ENCODE measurements at places on chromosomes 13 and 19.
A peak's percentile ranks its signal among the peaks of the same experiment; 100 is the strongest.

GRCh38 chr13:44240611-44241145 lies 132.9 kb upstream of the SERP2 start:
- no peak for DNase-seq

DNA sequence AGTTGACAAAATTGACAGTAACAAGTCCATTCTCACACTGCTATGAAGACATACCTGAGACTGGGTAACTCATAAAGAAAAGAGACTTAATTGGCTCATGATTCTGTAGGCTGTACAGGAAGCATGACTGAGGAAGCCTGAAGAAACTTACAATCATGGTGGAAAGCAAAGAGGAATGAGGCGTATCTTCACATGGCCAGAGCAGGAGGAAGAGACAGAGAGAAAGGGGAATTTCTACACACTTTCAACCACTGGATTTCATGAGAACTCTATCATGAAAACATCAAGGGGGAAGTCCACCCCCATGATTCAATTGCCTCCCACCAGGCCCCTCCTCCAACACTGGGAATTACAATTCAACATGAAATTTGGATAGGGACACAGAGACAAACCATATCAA lies 758.4 kb upstream of the SLITRK1 start:
- no peak for DNase-seq

GRCh38 chr13:36166046-36166445 lies 34.9 kb upstream of the DCLK1 start:
- DNase-seq, result no peak

- DNase-seq, result no peak
These were observed 8.9 kb downstream of the CIC start for GRCh38 chr19:42277821-42278451.

DNA sequence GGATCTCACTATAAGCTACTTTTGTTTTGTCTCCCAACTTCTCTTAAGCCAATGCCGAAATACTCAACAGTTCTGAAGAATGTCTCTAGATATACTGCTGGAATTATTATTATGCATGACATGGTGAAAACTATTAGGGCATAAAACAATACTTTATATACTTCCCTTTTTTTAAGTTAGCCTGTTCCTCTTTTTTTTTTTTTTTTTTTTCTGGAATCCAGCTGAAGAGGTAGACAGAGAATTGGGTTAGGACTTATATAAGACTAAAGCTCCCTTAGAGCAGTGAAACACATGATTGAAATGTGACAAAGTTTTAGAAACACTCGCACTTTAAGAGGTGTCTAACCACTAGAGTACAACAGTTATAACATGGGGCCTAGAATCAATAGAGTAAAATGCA lies 850.9 kb upstream of the PCDH9 start:
- no peak for DNase-seq

DNA sequence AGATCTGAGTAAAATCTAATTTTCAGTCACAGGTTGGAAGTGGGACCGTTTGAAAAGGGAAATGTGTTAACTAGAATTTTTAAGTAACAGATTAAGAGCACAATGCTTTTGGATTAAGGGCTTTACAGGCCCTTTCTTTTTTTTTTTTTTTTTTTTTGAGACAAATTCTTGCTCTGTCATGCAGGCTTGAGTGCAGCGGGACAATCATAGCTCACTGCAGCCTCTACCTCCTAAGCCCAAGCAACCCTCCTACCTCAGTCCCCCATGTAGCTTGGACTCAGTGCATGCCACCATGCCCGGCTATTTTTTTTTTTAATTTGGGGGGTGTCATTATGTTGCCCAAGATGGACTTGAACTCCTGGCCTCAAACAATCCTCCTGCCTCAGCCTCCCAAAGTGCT lies 363.7 kb downstream of the LIG4 start:
- no peak for DNase-seq

DNA sequence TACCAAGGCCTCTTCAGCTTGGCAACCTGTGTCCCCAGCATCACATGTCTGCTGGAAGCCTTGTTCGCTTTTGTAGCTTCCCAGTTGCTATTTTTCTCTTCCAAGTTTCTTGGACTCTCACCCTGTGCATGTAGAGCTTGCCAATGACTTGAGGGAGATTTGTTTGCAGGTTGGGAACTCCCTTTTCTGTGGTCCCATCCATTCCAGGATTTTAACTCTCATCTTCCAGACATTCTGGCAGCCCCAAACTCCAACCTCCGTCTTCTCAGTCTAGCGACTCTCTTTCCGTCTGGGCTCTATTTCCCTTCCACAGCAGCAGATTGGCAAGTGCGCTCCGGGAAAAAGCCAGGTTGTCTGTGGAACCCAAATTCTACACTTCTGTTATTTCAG lies 9.0 kb downstream of the PLAUR start:
- no peak for DNase-seq

GRCh38 chr19:43471091-43471490 lies 5.7 kb upstream of the LYPD3 start:
- DNase-seq, result no peak

DNA sequence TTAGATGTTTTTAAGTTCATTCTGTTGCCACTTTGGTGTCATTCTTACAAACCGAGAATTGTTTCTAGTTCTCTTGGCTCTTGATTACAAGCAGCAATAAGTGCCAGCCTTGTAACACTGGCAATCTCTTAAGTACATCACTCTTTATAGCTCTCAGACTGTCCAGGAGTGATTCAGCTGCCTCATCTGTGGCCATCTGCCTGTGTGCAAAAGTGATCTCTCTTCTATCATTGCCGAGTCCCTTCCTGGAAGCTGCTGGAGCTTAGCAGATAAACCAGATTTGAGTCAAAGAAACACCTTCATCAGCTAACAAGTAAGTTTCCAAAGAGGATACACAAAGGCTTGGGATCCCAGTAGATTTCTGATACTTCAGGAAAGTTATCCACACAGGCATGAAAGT lies 23.2 kb downstream of the STOML3 start:
- no peak for DNase-seq

DNA sequence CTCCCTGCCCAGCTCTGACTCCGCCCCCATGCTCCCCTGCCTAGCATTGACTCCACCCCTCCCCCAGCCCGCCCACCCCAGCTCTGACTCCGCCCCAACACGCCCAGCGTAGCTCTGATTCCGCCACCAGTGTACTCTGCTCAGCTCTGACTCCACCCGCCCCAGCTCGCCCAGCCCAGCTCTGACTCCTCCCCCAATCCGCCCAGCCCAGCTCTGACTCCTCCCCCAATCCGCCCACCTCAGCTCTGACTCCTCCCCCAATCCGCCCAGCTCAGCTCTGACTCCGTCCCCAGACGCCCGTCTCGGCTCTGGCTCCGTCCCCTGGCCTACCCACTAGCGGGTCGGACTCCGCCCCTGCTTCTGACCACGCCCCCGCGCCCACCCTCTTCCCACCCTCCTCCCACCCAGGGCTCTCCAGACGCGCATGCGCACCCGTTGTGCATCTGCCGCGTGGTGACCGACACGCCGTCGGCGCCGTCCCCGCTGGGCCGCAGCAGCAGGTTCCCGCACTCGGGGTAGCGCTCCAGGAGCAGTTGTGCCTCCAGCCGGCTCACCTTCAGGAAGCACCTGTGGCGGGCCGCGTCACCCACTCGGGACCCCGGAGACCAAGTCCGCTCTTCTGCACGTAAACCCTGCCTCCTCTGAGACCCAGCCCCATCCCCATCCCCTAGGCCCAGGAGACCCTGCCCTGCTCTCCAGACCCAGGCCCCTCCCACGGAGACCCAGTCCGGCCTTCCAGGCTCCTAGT lies 10.2 kb downstream of the STAP2 start:
- peak; percentile 97 for DNase-seq

DNA sequence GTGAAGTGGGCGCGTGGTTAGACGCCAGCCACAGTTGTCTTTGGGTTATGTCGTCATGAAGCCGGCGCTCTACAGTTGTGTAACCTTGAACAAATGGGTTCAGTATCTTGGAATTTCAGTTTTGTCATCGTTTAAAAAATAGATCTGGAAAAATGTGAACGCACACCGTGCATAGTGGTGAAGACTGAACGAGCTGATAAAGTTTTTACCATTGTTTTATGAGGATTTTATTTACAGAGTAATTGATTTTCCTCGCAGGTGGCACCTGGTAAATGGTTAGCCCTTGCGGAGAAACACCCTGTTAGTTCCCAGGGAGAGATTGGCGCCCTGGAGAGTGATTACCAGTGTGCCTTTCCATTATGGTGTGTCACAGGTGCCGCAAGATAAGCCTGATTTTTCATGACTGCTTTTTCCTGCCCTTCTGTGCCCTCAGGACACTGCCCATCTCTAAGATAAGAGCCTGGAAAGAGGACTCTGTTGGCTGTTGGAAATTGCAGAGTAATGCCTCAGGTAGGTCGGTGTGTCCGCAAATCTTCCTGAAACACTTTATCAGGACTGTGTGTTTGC lies 577 bp downstream of the ZNF181 start:
- DNase-seq, result no peak

GRCh38 chr13:89584058-89584620 lies 1763.3 kb upstream of the MIR17HG start:
- no peak for DNase-seq

- DNase-seq, result no peak
These were observed 45.8 kb upstream of the RCBTB2 start for GRCh38 chr13:48578516-48579164.

- no peak for DNase-seq
These were observed 42.5 kb upstream of the ANKRD10 start for GRCh38 chr13:110957181-110957884.

GRCh38 chr19:32642771-32643170 lies 32.2 kb downstream of the ANKRD27 start:
- DNase-seq, result peak; percentile 34

DNA sequence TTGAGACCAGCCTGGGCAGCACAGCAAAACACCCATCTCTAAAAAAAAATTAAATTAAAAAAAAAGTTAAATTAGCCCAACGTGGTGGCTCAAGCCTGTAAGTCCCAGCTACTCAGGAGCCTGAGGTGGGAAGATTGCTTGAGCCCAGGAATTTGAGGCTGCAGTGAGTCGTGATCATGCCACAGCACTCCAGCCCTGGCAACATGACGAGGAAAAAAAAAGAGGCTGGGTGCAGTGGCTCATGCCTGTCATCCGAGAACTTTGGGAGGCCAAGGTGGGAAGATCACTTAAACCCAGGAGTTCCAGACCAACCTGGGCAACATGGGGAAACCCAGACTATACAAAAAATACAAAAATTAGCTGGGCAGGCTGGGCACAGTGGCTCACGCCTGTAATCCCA lies 2.2 kb upstream of the TMEM161A start:
- no peak for DNase-seq

GRCh38 chr19:35990771-35991730 lies 3.9 kb upstream of the SDHAF1 start:
- no peak for DNase-seq

DNA sequence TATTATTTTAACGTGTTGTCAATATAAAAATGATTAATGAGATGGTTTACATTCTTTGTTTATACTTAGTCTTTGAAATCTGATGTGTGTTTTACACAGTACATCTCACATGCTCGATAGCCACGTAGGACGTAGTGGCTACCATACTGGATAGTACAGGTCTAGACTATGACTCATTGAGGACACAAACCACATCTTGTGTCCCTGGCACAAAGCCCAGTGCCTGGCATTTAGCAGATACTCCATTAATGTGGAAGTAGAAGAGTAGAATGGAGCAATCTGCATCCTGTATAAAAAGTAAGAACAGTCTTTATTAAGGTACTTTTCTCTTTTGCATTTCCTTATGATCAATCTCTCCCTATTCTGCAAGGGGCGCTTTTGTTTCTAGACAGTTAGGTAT lies 49.0 kb upstream of the FRY start:
- DNase-seq, result no peak

GRCh38 chr13:106105153-106105552 lies 430.3 kb downstream of the EFNB2 start:
- no peak for DNase-seq

DNA sequence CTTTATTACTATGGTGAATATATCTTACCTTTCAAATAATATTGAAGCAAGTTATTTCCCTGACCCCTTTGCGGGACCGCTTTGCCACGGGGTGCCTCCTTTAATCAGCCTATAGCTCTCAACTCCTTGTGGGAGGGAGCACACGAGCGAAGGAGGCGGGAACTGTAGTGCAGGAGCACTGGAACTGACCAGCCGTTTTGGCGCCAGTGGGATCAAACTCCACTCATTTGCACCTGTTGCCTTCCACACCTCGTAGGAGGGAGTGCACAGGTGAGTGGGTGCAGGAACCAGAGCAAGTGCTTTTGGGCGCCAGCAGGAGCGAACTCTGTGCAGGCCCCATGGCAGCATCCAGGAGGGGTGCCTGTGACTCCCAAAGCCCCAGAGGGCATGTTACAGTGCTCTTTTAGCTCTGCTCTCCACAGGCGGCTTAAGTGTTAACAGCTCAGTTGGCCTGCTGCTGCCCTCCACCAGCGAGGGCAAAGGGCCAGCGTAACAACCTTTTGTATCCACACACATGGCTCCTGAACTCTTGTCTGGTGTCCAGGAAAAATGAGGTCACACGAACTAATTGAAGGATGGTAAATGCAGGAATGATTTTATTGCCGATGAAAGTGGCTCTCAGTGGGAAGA lies 206.9 kb downstream of the GGACT start:
- no peak for DNase-seq

DNA sequence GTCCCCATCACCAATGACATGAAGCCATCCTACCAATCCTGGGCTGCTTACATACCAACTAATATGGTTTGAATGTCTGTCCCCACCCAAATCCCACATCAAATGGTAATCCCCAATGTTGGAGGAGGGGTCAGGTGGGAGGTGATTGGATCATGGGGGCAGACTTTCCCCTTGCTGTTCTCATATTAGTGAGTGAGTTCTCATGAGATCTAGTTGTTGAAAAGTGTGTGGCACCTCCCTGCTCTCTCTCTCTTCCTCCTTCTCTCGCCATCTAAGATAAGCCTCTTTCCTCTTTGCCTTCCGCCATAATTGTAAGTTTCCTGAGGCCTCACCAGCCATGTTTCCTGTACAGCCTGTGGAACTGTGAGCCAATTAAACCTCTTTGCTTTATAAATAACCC lies 53.6 kb upstream of the FAM124A start:
- no peak for DNase-seq

GRCh38 chr13:66887088-66887487 lies 343.0 kb downstream of the PCDH9 start:
- DNase-seq, result no peak

GRCh38 chr13:92510416-92510815 lies 716.2 kb upstream of the GPC6 start:
- DNase-seq, result no peak

DNA sequence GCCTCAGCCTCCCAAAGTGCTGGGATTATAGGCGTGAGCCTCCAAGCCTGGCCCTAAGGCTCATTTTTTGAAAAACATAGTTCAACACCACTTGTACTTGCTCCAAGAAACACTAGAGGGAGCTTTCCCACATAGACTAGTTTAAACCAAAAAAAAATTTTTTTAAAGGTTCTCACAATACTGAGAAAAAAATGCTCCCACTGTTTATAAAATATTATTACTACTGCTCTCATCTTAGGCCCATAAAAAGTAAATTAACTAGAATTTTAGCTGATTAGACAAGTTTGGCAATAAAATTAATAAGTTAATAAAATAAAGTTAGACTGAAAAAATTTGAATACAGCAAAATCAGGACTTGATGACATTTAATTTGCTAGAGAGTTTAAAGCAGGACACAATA lies 109.5 kb downstream of the TBC1D4 start:
- no peak for DNase-seq

DNA sequence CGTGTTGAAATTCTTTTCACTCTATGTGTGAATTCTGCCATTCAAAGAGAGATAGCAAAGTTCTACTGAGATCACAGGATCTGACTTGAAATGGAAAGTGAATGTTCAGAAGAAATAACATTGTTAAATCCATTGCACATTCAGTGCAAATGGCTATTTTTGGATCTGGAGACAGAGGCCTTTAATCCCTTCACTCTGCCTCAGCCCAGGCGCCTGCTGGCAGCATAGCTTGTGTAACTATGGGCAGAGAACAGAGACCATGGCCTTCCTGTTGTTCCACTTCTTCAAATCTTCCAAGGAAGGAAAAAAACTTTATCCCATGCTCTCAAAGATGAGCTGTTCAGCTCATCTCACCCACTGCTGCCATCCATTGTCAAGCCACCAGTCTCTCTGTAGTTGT lies 265.4 kb downstream of the LMO7 start:
- no peak for DNase-seq

Data from activated T-cell treated with anti-CD3 and anti-CD28 coated beads for 1 hour (primary cell).